Foreskin melanocyte (primary cell): ENCODE measurements at places on chromosomes 16 and 17.

GRCh38 chr16:89556750-89557689, 3.5 kb upstream of the RPL13 start:
- DNase-seq, result peak; percentile 91

GRCh38 chr16:24117680-24118079, 138.5 kb upstream of the CACNG3 start:
- DNase-seq, result no peak

- peak; percentile 20 for DNase-seq
Measured at GRCh38 chr17:7479213-7480088, at the start of gene ZBTB4. Gene ZBTB4 (minus strand): TSS chr17:7479631. CDS start chr17:7466801, 12,830 bp downstream.

DNA sequence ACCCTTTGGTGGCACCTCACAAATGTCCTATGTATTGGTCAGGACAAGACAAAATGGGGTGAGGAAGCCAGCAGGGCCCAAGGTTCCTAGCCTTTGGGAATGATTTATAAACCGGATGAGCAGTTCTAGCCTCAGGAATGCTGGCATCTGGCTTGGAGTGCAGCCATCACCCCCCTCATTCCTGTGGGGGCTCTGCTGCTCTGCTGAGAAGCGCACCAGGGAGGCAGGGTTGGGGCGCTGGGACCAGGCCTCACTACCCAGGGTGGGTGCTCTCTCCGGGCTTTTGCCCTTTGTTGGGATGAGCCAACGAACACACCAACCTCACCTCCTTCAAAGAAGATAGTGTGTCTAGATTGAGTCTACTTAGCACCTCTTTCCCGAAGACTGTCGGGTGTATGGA, 39.2 kb downstream of the TMEM11 start:
- no peak for DNase-seq

DNA sequence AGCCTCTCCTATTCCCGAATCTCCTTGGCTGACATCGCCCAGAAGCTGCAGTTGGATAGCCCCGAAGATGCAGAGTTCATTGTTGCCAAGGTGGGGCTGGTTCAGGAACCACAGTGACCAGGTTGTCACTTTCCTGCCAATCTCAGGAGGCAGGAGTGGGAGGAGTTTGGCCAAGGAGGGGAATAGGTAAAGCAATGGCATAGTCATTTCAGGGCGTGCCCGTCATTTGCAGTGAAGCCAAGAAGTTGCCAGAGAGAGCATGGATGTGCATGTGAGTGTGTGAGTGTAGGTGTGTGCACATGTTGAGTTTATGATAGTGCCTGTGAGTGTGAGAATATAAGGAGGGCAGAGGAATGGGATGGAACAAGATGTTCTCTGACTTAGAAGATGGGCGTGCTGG, 14.8 kb downstream of the PSMD3 start:
- DNase-seq, result no peak

GRCh38 chr17:37648555-37648954, 5.3 kb upstream of the DDX52 start:
- DNase-seq, result peak; percentile 75

- no peak for DNase-seq
Measured at GRCh38 chr17:79546386-79546785, 64.5 kb downstream of the RBFOX3 start.

DNA sequence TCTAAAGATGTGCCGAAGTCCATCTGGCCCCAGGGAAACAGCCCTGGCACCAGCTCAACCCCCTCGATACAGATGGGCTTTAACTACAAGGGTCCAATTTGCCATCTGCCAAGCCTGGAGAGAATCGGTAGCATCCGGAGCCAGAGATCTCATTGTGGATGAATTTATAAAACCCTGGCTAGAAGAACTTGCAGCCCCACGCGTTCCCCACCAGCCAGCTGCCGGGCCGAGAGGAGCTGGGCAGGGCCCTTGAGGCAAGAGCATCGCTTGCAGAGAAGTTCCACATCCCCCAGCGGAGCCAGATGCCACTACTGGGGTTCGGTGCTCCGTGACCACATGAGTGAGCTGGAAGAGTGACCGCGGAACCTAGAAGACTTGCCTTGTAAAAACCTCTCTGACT, 65.3 kb upstream of the NOL11 start:
- DNase-seq, result no peak

DNA sequence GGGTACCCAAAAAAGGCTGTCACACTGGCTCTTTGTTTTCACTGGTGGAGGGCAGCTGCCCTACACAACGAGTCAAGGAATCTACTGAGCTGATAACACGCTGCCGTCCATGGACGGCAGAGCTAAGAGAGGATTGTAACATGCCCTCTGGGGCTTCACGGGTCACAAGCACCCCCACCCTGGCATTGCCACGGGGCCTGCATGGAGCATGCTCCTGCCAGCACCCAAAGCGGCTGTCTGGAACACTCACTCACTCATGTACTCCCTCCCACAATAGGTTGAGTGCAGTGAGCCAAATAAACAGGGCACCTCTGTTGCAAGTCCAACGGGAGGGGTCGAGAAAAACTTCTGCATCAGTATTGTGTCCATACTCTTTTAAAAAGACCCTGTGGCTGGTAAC, 181.6 kb downstream of the MAP2K6 start:
- no peak for DNase-seq

DNA sequence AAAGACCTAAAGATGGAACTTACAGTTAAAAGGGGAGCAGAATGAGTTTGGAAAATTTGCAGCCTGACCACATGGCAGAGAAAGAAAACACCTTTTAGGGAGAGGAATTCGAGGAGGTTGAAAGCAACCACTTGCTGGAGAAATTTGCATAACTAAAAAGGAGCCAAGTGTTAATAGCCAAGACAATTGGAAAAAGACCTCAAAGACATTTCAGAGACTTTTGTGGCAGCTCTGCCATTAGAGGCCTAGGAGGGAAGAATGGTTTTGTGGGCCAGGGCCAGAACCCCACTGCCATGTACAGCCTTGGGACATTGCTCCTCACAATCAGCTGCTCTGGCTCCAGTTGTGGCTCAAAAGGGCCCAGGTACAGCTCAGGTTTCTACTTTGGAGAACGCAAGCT, 338.5 kb downstream of the UTP18 start:
- DNase-seq, result no peak

GRCh38 chr16:64089697-64090096, 1032.2 kb downstream of the CDH11 start:
- DNase-seq, result peak; percentile 52

DNA sequence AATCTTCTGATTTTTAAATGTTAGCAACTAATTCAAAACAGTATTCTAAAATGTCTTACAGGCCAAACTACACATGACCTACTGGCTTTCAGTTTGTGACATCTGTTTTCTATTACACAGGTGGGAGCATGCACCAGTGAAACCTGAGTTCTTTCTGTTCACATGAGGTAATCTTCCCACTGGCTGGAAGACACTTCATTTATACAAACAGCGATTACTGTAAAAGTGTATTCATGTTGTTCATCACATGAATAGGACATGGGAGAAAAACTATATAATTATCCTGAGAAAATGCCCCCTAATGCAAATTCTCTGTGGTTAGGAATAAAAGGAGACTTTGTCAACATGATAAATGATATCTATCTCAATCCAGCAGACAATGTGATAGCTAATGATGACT, 11.1 kb upstream of the PIK3R5 start:
- no peak for DNase-seq

DNA sequence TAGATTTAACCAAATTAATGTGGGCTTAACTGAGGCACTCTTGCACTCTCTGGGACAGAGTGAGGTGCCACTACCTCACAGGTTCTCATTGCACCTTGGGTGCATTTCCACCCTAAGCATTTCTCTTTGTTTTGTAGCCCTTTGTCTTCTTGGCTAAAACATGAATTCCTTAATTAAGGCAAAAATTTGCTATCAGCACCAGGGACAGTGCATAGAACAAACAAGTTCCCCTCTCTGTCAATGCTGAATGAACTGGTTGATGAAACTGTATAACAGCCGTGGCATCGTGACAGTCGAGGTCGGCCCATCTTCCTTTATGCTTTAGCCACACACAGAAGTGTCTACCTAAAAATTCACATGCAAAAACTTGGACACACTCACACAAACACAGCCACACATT, 74.8 kb downstream of the HS3ST2 start:
- DNase-seq, result no peak

GRCh38 chr17:72590882-72591281, 470.1 kb downstream of the SOX9 start:
- DNase-seq, result no peak

- no peak for DNase-seq
Measured at GRCh38 chr17:6994666-6995256, 1.1 kb upstream of the ALOX12 start.

GRCh38 chr17:45162025-45162687, 481 bp downstream of the HEXIM2 start:
- DNase-seq, result no peak

DNA sequence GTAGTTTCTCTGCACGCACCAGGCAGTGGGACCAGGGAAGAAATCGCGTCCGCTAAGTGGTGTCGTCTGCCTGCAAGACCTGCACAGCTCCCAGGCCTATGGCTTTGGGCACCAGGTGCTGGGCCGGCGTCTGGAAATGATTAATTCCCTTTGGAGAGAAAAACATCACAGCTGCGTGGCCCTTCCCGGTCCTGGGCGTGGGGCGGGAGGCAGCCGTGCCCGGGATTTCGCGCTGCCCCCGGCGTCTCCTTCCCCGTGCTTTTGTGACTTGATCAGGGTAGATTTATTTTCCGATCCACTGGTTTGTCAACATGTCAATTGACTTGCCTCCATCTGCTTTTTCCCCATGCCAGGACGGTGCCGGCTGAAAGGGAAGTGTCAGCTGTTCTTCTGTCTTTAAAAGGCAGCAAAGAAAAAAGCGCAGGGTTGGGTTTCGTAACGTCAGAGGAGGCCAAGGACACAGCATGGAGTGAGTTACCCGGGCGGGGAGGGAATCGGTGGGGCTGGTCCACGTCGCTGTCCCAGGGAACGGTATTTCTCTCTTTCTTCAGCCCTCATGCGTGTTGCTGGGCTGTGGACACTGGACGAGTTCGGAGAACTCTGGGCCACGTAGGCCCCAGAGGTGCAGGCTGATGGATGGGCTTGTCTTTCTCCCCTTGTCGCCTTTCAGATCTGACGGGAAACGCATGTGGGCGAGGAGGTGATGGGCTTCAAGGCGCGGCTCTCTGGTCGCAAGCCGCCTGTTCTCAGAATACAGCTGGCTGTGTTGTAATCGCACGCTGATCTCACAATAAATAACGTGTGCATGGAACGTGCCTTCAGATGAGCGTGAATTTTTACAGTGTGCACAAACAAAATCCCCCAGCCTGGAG, 188.1 kb upstream of the ZNF469 start:
- no peak for DNase-seq

DNA sequence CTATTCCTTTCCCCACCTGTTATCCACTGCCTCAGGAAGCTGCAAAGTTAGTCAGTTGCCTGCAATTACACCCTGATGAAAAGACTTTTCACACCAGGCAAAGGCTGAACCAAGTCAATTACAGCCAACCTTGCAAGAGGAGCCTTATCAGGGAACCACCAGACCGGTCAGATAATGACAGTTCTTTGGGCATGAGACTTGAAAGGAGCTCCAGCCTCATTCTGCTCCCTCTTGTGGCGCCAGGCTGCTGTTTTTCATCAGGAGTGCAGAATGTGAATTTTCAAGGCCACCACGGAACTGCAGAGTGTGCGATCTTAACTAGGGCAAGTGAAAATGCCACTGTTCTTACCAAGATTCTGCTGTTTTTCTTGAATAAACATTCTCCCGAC, 22.5 kb downstream of the DNAI2 start:
- peak; percentile 53 for DNase-seq

GRCh38 chr17:37512442-37513068, 22.9 kb downstream of the DUSP14 start:
- no peak for DNase-seq

GRCh38 chr17:29592850-29593551, at the start of gene ANKRD13B:
Gene ANKRD13B (plus strand): TSS chr17:29593132. CDS start chr17:29593622, 490 bp downstream.
- no peak for DNase-seq

DNA sequence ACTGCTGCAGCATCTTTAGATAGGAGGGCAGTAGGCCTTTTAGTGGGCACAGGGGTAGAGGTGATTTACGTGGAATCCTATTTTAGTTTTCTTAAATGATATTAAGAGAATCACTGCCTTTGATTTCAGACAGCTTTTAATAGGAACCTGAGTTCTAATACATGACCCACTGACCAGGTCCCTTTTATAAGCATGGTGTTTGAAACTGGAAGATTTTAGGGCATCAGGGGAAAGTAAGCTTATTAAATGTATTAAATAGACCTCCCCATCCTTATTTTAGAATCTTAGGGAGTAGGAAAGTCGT, 2.0 kb downstream of the MSL1 start:
- no peak for DNase-seq

GRCh38 chr17:64176556-64176955, 46.6 kb upstream of the ERN1 start:
- no peak for DNase-seq

- no peak for DNase-seq
Measured at GRCh38 chr17:60554377-60554788, 28.3 kb upstream of the APPBP2 start.

DNA sequence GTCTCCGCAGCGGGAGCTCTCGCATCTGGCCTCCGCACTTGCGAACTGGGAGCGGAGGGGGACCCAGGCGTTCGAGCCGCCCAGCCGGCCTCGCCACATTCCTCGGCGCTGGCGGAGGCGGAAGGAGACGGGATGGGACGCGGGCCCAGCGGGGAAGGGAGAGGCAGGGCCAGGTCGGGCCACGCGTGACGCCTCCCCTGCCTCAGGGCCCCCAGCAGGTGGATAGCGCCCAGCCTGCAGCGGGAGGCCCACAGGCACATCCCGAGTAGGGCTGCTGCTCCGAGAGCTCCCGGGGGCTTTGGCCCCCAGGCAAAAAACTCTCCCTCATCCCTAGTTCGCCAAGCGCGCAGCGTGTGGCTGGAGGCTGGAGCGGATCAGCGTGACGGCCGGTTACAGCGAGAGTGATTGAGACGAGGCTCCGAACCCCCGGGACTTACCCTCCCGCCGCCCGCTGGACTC, 800 bp downstream of the PLEKHH3 start:
- DNase-seq, result no peak

DNA sequence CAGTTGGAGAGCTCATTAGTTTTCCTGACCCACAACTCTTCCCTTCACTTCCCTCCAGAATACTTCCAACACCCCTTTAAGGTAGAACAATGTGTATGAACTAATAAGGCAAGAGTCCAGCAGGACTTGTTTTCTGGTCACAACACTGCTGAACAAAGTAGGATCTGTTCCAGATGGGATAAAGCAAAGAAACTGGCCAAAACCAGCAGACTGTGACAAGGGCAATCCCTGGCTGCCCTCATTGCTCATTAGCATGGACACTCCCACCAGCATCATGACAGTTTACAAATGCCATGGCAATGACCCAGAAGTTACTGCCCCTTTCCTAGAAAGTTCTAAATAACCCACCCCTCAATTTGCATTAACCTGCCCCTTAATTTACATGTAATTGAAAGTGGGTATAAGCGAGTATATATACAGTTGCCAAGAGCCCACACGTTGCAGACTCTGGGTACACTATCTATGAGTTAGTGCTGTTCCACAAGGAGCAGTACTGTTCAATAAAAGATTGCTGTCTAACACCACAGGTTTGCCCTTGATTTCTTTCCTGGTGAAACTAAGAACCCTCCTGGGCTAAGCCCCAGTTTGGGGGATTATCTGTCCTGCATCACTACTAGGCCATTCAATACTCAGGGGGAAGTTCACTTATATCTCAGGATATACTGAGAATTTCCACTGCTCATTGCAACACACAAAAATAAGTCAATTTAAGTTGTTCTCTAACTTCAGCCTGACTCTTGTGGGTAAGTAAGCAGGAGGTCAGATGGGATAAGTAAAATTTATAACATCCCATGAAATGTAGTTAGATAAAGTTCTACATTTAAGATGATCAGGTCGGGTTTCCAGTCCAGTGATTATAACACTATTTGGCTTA, 82.3 kb downstream of the SSH2 start:
- no peak for DNase-seq
